CD4-positive, alpha-beta T cell treated with Interleukin-12 subunit alpha and Interleukin-12 subunit beta, for 1 hour (primary cell): ENCODE measurements at places on chromosomes 2 and 18.

GRCh38 chr18:48999569-48999968 lies 48.8 kb upstream of the SMAD7 start:
- no peak for DNase-seq

DNA sequence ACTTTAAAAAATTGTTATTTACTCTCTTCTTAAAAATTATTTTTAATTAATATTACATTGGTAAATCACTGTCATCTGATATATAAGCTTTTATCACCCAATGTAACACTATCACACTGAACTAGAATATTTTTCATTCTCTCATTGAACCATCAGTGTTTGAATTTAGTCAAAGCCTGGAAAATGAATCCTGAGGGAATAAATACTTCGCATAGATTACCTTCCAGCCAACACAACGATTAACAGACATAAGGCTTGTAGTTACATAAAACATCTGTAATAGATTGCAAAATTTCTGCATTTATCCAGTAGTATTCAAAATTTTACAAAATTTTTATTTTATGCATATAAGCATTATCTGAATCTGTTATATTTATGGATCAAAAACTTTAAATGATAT lies 314.9 kb downstream of the ERBB4 start:
- no peak for DNase-seq

DNA sequence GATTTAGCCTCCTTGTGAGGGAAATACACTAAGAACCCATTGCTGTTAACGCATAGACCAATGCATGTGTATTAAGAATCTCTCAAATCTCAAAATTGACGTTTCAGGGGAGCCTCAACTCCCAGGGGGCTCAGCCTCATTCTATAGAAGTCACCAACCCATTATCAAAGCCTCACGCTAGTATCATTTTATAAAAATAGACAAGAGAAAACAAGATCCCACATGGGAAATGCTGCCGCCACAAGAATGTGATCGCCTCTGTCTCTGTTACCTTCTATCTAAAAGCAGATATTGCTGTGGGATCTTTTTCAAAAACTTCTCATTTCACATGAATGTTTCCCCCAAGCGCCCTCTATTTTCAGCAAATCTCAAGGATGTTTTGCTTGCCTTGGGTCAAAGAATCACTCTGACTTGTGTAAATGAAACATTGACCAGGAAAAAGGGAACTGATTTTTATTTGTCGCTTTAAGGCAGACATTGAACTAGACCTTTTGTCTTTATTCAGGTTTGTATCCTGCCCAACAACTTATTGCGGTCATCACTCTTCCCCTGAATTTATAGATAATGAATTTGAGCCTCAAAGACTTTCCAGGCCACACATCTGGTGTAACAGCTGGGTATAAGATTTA lies 679.0 kb upstream of the ID2 start:
- DNase-seq, result no peak

DNA sequence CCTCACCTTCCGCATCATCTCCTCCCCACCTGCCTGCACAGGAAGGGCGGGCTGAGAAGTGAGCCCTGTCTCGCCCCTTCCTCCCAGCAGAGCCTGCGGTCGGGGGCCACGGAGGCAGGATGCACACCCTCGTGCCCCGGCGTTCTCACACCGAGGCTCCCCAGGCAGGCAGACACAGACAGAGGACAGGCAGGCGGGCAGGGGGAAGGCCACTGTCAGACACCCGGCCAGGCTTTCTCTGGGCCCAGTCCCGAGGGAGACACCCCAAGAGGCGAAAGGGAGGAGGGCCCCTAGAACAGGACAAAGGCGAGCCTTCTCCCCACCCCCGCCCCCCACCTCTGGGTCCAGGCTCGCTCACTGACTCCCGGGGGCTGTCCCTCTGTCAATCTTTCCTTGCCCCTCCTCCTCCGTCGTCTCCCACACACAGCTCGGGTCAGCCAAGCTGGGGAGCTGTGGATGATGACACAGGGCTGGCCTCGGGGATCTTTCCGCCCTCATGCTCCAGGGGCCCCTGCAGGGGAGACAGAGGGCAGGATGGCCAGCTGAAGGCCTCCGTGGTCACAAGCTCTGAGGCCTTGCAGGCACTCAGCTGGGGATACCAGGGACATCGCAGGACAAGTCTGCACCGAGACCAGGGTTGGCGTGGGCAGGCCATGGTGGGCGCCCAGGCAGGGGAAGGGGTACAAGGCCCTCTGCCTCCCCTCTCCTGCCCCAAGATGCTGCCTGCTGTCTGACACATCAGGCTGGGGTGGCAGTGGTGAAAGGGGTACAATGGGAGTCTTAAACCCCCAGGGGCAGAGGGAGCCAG lies 24.9 kb downstream of the BIN1 start:
- DNase-seq, result peak; percentile 83

DNA sequence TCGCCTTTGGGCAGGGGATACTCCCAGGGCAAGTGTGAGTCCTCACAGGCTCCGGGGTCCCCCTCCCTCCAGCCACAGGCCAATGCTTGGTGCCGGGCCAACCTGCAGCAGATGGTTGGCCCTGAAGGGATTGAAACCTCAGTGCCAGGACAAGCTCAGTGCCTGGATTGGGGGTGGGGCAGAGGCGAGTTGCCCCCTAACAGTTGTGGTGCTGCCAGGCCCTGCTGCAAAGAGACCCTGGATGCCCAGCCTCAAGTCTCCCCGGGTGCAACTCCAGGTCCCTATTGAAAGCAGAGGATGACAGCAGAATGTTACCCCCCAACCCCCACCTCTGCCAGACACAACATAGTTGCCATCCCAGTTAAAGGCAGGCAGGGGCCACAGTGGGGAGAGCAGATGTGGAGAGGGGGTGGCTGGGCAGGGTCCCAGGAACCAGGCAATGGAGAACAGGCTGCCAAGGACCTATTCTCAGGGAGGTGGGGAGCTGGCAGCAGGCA lies 9.5 kb upstream of the RNF103 start:
- no peak for DNase-seq

DNA sequence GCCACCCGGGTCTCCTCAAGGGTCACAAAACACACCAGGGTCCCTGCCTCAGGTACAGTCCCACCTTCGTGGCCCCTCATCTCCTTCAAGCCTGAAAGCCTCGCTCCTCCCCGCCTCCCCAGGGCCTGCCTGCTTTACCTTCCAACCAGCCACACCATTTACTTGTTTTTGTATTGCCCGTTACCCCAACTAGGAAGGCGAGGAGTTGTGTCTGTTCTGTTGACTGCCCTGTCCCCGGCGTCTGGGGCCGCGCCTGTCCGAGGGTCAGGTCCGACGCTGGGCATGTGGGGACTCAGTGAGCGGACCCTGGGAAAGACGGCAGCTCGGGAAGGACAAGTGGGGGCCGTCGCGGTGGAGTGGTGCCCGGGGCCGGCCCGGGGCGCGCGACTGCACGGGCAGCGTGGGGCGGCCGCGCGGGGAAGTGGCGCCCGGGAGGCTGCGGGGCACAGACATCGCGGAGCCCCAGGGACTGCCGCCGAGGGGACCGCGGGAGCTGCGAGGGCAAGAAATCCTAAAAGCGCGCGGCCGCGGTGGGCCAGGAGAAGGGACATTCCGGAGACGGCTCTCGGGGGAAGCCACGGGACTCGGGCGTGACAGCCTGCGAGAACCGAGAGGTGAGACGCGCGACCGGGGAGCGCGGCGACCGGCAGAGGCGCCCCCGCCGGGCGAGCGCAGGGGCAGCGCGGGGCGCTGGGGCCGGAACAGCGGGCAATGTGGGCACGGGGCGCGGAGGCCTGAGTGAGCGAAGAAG lies 797 bp upstream of the GRHL1 start:
- DNase-seq, result no peak

DNA sequence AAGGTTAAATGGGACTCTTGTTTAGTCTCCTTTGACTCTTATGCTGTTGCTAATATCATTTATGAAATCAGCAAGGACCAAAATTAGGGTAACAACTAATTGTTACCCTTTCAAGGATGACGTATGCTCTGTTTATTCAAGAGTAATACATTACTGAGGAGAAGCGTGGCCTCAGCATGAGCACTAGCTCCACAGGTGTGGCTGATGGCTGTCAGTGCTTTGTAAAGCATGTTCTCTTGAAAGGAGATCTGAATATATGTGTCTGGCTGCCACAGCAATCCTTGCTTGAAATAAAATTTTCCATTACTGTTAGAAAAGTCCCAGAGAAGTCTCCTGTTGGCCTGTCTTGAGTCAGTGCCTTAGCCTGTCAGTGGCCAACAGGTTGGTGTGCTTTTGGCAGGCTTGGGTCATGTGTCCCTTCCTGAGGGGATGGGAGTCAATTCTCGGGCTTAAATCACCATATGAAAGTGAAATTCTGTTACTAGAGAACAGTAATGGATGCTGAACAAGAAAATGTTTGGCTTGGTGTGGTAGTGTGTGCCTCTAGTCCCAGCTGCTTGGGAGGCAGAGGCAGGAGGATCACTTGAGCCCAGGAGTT lies 32.7 kb downstream of the ABI2 start:
- no peak for DNase-seq

GRCh38 chr2:235614900-235615712 lies 121.3 kb downstream of the AGAP1 start:
- DNase-seq, result no peak

- DNase-seq, result no peak
Measured at GRCh38 chr2:174846218-174846617, 81.9 kb upstream of the CHRNA1 start.

- no peak for DNase-seq
Measured at GRCh38 chr2:16303761-16304160, 361.9 kb downstream of the CYRIA start.

DNA sequence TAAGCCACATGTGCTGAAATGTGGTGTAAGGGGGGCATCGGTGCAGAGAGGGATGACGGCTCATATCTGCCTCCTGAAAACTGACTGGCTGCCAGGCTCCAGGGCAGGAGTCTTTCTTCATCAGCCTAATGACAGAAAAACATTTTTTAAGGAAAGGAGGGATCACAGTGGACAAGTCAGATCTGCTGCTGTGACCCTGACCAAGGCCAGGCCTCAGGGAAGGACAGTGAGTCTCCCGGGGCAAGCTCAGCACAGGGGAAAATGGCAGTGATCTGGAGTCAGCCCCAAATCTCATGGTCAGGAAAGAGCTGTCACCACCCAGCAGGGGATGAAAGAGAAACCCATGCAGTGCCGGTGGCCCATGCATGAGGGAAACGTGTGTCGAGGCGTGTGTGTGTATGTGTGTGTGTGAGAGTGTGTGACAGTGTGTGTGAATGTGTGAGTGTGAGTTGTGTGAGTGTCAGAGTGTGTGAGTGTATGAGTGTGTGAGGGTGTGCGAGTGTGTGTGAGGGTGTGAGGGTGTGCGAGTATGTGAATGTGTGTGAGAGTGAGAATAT lies 134.5 kb downstream of the INHBB start:
- no peak for DNase-seq

GRCh38 chr2:39487398-39488250 lies 50.5 kb upstream of the MAP4K3 start:
- no peak for DNase-seq

DNA sequence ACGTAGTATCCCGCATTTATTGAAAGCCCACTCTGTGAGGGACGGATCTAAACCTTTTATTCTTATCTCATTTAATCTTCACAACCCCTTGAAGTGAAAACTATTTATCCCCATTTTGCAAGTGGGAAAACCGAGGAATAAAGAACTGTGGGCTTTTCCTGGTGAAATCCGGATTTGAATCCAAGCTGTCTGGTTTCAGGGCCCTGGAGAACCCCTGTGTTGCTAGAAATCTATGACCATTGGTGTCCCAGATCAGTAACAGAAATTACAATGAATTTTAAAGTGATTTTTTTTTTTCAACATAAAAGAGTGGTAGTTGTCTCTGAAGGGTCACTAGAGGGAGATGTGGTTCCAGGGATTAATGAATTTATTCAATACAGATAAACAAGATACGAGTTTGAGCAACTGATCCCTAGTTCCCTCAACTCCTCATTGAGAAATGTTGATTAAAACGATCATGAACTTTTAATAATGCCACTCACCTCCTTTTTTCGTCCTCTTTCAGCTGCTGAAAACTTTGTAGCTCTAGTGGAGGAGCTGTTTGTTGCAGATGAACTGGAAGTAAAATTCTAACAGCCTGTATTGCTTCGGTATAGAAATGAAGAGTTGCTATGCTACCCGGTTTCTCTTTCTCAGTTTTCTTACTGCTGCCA lies 940 bp downstream of the XRCC5 start:
- peak; percentile 34 for DNase-seq

- DNase-seq, result no peak
Measured at GRCh38 chr2:9410108-9410507, 13.2 kb downstream of the ITGB1BP1 start.

DNA sequence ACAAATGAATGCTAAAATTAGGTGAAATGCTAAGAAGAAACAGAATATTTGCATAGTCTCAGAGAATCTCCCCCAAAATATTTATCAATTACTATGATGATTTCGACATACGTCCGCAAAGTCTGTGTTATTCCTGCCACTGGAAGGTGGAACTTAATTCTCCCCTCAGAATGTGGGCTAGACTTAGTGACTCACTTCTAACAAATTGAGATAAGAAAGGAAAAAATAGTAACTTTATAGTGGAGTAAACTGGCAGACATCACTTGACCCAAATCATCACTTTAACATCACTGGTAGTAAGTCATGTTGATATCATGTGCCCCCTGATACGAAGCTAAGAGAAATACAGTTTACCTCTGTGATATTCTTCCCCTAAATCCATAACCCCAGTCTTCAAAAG lies 23.5 kb downstream of the HADHB start:
- DNase-seq, result no peak

DNA sequence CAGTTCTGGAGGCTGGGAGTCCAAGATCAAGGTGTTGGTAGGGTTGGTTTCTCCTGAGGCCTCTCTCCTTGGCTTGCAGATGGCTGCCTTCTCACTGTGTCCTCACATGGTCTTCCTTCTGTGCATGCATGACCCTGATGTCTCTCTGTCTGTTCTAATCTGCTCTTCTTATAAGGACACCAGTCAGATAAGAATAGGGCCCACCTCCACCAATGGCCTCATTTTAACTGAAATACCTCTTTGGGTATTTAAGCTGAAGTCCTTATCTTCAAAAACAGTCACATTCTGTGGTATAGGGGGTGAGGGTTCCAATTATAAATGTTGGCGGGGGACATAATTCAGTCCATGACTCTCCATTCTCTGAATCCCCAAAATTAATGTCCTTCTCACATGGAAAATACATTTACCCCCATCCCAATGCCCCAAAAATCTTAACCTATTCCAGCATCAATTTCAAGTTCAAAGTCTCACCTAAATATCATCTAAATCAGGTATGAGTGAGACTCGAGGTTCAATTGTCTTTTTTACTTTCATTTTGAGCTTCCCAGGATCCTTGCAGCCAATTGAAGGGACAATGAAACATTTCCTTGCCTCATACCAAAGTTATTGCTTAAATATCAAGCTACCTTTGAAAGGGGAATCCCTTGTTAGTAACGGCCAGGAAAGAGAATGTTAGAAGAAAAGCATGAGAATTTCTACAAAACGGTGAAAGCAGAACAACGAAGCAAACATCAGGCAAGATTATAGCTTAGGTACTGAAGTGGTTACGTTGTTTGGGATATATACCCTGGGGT lies 20.6 kb upstream of the CNOT11 start:
- no peak for DNase-seq

- no peak for DNase-seq
Measured at GRCh38 chr2:70706026-70706795, 61.8 kb downstream of the ADD2 start.
